Pulmonary artery endothelial cell (primary cell): ENCODE measurements at places on chromosomes 5 and 9. TPM values are rescaled to one million over a fixed set of nuclear protein-coding genes. Genes with fewer than 3 reads are reported as not detected.

GRCh38 chr5:5524327-5524726 is 101.8 kb downstream of the ICE1 start:
- no peak for DNase-seq

DNA sequence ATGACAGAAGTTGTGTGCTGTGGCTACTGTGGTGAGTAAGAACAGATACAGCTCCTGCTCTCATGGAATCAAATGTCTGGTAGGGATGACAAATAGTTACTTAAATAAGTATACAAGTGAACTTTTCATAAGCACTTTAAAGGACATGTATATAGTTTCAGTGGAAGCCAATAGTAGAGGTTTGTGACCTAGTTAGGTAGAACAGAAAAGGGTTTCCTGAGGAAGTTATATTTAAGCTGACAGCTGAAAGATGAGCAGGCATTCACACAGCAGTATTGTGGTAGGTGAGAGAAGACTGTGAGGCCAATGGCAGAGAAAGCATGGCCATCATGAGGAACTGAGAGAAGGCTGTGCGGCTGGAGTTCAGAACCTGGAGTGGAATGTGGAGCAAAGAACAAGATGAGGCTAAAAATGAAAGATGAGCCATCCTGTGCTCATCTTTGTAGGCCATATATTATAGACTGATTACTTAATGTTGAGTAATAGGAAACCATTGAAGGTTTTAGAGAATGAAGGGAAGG is 15.4 kb downstream of the FAM174A start:
- DNase-seq: no peak

DNA sequence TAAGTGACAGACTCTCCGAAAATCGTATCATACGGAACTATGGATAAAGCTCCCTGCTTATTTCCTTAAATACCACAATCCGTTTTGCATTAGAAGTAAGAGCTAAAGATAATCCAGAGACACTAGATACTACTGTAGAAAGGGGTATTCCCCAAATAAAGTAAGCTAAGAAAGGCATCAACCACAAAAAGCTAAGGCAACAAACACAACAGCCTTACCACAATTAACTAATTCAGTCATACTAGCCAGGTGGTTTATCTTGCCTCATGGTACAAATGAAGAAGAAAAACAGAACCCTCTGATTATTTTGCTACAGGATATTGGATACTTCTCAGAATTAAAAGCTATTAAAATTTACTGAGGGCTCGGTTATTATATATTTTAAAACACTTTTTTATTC is 14.1 kb downstream of the ERP44 start:
- DNase-seq: no peak

DNA sequence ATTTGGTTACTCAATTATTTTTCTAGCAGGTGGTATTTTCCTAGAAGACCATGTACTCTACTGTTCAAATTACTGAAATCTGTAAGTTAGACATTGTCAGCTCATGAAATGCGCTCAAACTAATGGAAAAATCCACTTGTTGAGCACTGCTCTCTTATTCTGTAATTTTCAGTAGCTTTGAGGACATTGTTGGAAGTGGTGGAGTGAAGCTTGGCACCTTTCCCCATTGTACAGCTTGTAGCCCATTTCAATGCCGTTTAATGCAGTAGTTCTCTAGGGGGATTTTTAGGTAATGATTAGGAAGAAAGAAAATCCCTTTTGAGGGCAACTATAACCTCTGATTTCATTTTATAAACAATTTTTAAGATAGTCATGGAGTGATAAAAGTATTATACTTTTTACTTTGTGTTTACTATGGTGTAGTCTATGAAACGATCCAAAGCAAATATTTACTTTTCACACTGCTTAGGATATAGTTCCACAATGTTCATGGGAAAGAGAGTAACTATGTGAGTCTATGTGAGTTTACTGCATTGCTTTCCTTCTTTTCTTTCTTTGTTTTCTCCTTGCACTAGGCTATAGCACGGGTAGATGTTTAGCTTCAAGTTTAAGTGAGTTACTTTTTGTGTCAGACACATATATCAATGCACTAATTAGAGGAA is 165.8 kb upstream of the ANKH start:
- DNase-seq: no peak

SPATA31A3 gene
- total RNA-seq: not detected in 2 replicates

IFNA2 gene
- not detected in 2 replicates for total RNA-seq

SEC16A gene
- total RNA-seq: 18.8 and 19.9 TPM in 2 replicates
